ENCODE measurements at places on chromosomes 1 and 21.

GRCh38 chr1:11501491-11501897, 22.5 kb downstream of the DISP3 start:
- no peak for DNase-seq

DNA sequence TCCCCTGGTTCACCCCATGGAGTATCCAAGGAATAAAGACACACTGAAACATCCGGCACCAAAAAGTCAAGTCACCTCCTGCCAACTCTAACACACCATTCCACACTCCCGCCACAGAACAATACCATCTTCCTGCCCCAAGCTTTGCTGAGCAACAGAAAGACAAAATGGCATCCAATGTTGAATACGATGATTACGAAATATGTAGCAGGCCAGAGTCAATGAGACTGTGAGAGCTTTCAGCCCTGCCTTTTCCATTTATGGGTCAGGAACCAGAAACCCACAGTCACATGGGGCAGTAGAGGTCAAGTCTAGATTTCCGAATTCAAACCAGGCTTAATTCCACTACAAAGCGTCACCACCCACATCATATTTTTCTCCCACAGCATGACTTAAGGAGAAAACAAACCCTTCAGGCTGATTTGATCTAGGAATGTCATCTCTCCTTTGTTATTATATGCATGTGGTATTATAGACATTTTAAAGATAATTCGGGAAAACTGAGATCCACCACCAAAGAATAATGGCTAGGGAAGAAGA, 249.8 kb downstream of the SETD4 start:
- no peak for DNase-seq

GRCh38 chr1:59298710-59299346, 1.9 kb downstream of the FGGY start:
- DNase-seq, result no peak

DNA sequence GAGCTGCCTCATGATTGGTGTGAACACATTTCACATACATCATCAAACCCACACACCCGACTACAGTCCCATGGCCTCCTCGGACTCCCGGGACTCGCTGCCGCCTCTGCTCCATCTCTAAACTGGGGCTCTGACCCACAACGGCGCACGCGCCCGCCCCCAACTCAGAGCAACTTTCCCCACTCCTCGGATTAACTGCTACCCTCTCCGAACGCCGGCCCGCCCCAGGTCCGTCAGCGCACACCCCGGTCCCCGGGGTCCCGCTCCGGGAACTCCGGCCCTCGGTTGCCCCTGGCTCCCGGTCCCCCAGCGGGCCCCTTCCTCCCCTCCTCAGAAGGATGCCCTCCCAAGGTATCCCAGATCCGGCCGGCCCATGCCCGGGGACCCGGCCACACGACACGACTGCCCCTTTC, 740 bp downstream of the DSTYK start:
- DNase-seq, result no peak

DNA sequence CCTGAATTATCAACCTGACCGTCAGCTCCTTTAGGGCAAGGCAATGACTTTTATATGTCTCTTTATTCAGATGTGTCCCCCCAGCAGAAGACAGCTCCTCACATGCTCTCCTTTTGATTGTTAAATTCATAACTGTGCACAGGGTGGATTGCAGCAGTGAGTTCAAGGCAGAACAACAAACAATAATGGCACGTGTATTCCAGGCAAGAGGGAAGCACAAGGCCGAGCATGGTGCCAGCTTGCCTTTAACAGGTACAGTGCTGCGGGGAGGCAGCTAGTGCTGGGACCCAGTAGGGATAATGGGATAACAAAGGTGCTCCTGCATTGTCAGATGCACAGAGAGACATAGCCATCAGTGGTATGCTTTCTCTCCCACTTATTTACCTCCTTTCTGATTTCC, 248.4 kb downstream of the RHOU start:
- DNase-seq, result no peak

- DNase-seq, result no peak
Observed at GRCh38 chr21:38567970-38568360, 69.7 kb upstream of the ERG start.

Measured in NCI-H1092 treated with DMSO at 0.1 percent for 48 hours (cell line).